ENCODE measurements at places on chromosomes 2 and 18.

GRCh38 chr2:69007603-69008002, 5.4 kb upstream of the ANTXR1 start:
- no peak for DNase-seq

- DNase-seq, result no peak
Measured at GRCh38 chr2:207315131-207315530, 149.4 kb upstream of the KLF7 start.

- DNase-seq, result no peak
Measured at GRCh38 chr2:230564805-230565779, 147.6 kb upstream of the CAB39 start.

DNA sequence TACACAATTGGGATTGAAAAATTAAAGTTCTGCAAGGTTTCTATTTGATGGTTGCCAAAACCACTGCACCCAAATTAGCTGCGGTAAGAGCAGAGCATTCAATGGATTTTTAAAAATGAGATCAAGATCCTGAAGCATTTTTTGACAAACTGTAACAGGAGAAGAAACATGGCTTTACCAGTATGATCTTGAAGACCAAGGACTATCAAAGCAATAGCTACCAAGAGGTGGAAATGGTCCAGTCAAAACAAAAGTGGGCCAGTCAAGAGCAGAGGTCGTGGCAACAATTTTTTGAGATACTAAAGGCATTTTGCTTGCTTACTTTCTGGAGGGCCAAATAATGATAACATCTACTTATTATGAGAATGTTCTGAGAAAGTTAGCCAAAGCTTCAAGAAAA, 186.8 kb downstream of the RDH14 start:
- no peak for DNase-seq

- no peak for DNase-seq
Measured at GRCh38 chr18:13831864-13832508, 8.0 kb downstream of the MC5R start.

DNA sequence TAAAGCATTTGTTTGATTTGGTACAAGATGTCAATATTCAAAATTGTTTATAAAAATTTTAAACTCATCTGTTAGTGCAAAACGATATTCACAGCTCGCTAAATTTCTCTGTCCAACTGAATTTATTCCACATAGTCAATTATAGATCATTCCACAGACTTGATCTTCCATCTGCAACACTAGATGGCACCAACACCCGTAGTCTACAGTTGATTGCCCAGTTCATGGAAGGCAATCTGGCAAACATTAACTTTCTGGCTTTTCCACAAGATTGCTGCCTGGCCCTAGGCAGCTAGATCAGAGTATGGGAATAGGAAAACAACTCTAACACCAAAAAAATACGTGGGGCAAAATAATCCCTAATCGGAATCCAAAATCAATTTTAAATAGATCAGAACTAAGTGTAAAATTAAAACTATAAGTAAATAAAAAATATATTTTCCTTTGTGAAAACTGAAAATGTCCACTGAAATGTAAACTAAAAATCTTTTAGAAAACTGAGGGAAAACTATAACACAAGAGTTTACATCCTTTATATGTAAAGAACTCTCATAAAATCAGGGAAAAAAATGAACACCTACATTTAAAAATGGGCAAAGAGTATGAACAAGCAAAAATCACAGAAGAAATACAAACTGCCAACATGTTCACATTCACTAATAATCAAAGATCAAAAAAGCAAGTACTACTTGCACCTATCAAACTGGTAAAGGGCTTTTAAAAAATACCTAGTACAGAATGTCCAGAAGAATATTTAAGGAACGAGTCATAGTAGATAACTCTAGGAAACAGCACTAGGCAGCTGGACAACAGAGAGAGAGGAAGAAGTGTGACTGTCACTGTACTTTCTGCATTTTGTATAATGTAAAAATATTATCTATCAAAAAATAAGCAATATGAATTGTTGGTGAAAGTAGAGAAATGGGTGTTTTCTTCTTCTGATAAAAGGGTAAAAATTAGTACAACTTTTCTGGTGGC, 35.0 kb downstream of the RTN4 start:
- peak; percentile 21 for DNase-seq

DNA sequence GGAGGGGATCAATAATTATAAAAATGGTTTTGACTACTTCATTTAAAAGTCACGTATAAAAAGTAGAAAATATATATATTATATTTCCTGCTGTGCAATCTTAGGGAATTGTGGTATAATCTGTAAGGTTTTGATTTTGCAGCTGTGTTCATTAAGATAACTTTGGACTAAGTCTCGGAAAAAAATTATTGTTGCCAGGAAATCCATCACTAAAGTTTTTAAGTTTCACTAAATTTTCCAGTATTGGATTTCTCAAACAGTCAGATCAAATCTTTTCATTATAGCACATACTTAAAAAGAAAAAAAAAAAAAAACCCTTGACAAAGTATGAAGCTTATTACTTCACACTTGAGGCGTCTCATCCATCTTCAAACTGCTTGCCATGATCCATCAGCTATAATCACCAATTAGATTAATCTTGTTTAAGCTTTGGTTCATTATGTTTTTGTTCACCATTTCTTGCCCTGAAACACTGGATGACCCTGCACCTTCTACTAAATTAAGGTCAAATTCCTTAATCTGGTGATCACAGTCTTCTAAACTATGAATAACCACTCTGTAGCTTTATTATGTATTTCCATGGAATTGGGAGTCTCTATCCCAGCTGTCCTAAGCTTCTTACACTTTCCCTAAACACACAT, 326.6 kb upstream of the COL3A1 start:
- DNase-seq, result no peak

GRCh38 chr18:6222271-6222670, 192.4 kb downstream of the L3MBTL4 start:
- DNase-seq, result no peak

GRCh38 chr18:27136208-27136535, 48.9 kb downstream of the CHST9 start:
- DNase-seq, result no peak

DNA sequence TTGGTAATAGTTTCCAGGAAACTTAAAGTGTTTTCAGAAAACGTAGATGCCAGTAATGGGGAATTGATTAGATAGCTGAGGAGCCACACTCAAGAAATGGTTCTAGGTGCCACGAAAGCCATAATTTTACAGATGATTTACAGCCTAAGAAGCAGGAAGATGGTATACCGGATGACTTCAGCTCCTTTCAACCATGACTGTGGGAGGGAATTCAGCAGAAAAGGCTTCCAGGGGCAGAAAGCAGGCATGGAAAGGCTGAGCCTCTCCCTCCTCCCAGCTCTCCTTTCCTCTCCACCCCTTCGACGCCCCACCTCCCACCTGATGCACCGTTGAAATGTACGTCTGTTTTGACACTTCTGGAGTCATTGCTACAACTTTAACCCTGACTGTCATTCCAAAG, 68.6 kb upstream of the SMIM21 start:
- DNase-seq, result no peak

GRCh38 chr2:199848389-199849130, 2.4 kb downstream of the FTCDNL1 start:
- DNase-seq, result no peak

GRCh38 chr18:59051470-59052165, 88.1 kb upstream of the SEC11C start:
- DNase-seq, result no peak

DNA sequence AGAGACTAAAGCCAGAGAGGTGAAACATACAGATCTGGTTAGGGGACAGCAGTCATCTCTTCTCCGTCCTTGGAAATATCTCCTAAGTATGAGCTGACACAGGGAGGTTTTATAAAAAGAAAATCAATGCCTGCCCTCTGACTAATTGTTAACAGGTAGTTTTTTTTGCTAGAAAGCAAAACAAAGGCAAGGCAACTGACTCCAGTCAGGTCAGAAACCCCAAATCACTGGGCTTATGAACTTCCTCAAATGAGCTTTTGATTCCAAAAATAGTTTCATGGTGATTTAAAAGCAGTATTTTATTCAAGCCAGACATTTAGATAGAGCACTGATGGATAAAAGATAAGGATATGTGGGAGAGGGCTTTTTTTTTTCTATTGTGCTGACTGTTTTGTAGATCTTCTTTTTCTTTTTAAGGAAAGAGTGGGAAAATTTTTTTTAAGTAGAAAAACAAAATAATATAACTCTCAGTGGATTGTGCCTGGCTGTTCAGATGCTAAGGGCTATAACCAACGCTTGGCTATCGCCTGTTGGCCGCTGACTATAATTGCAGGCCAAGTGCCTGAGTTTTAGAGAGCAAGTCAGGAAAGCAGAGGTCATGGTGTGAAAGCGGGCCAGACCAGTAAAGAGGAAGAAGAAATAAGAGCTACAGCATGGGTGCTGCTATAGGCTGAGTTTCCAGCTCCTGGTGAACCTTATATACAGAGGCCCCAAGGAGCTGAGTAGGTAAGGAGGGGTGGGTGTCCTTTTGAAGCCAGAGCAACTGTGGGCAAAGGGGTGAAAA, 44.9 kb downstream of the MRPL35 start:
- DNase-seq, result no peak

DNA sequence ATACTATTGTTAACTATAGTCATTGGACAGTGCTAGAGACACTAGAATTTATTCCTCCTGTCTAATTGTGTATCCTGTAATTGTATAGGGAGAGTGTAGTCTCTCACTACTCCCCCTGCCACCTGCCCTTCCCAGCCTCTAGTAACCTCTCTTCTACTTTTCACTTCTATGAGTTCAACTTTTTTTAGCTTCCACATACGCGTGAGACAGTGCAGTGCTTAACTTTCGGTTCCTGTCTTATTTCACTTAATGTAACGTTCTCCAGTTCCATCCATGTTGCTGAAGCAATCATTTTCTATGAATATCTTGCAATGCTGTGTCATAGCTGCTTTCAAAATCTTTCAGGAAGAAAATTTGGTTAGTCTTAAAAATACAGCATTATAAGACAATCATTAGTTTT, 22.8 kb upstream of the RUFY4 start:
- DNase-seq, result no peak

DNA sequence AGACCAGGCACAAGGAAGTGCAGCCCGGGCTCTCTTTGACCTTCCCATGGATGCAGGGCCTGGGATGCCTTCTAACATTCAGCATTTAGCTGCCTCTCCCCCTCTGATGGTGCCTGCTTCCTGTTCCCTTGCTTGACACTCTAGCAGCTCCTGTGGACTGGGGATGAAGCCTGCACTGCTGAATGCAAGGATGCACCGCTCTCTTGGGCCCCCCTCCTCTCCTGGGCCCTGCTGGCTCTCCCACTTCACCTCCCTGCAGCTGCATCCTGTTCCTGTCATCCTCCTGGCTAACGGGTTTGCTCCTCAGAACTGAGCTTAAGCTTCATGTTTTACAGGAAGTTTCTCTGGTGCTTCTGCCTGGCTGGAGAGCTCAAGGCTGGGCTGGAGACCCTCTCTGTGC, 254.1 kb downstream of the TSN start:
- no peak for DNase-seq
